ENCODE measurements at places on chromosomes 2 and 18.

GRCh38 chr2:69011611-69012157 is 1.3 kb upstream of the ANTXR1 start:
- DNase-seq, result no peak

- no peak for DNase-seq
Measured at GRCh38 chr2:127676906-127677305, 1.6 kb upstream of the LIMS2 start.

DNA sequence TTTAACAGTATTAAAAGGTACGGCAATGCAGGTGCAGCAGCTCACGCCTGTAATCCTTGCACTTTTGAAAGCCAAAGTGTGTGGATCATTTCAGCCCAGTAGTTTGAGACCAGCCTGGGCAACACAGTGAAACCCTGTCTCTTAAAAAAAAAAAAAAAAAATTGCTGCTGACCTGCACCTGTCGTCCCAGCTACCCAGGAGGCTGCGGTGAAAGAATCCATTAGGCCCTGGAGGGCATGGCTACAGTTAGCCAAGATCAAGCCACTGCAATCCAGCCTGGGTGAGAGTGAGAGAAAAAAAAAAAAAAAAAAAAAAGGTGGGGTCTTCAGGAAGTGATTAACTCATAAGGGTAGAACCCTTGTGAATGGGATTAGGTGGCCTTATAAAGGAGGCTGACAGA is 12.8 kb downstream of the CUL3 start:
- DNase-seq, result no peak

GRCh38 chr2:152648336-152648735 is 68.9 kb downstream of the PRPF40A start:
- DNase-seq, result no peak

- DNase-seq, result no peak
Measured at GRCh38 chr2:27291865-27292264, 9.6 kb downstream of the TRIM54 start.

GRCh38 chr2:69683170-69683971 is 39.8 kb upstream of the AAK1 start:
- no peak for DNase-seq

DNA sequence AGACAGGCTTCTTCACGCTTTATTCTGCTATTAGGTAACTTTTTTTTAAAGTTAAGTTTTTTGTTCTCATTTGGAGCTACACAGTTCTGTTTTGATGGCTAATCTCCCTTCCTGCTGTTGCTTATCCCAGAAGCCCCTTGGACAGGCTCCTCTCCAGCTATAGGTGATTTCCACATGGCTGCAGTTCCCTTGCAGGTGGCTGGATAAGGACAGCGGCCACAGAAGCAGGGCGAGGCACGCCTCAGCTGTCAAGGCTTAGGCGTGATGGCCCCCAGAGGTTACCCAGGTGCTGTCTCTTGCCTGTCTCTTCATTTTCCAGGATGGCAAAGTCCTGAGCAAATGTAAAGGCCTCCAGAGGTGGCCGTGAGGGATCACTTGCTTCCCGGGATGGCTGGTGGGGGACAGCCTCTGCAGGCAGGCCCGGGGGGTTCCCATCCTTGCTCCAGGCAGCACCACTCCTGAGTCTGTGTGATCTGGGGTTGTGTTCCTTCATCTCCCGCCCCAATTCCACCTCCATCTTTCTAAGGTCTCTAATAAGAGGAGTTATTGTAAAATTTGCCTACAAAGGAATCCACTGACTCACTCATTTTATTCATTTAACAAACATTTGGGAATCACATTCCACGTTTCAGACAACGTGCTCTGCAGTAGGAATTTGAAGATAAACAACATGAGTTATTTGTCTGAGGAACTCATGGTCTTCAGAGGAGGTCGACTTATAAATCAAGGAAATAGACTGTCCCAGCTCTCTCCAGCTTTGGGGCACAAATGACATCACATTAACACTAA is 53.4 kb downstream of the NAPG start:
- no peak for DNase-seq

GRCh38 chr2:36711741-36712314 is 15.3 kb downstream of the VIT start:
- DNase-seq, result no peak

DNA sequence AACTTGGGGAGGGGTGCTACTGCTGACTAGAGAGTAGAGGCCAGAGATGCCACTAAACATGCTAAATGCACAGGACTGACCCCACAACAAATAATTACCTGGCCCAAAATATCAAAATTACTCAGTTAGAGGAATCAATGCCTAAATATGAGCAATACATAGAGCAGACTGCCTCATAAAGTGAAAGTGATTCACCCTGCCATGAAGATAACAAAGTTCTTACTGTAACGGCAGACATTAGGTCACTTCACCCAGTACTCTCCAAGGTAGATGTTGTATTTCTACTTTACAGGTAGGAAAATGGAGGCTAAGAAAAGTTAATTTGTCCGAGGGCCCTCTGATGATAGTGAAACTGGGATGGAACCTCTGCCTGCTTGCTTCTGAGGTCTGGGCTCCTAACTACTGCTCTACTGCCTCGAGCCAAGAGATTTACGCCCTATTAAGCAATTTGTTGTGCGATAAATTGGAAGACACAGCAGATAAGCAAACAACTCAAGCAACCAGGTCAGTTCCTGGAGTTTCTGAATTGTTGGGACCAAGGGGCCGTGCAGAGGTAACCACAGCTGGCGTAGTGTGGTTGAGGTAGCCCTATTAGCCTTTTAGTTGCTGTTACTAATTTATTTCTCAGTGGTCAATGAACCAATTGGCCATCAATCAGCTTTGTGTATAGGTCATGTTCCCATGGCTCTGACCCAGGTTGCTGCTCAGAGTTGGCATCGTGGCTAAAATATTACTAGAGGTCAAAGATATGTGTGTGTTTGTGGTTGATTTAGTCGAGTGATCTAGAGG is 4.8 kb downstream of the DHRS9 start:
- no peak for DNase-seq

DNA sequence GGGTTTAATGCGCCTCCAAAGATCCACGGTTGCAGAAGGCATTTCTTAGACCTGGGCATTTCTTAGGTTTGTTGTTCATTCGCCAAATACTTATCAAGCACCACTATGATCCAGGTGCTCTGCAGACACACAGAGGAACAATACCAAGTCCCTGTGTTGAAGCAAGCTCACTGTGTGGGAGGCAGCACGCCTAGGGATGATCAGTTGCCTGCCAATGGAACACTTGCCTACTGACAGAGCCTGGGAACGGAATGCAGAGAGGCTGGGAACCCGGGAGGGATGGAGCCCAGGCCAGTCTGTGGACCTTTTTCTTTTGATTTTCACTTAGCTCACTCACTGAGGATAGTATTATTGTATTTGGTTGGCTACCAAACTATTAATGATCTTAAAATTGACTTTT is 1.9 kb upstream of the GRP start:
- no peak for DNase-seq

DNA sequence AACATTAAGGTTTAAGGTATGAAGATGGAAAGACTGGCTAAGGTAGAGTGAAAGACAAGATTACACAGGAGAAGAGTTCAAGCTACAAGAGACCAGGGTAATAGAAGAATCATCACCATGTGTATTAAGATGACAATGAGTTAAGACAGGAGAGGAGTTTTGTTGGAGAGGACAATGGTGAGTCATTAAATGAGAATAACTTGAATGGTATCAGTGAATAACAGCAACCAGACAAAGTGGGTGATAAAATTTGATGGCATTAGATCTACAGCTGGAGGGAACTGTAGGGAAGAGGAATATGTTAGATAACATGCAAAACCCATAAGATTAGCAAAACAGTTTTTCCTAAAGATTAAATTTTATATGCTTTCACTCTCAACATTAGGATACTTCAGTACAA is 18.8 kb upstream of the ENOSF1 start:
- DNase-seq, result no peak

DNA sequence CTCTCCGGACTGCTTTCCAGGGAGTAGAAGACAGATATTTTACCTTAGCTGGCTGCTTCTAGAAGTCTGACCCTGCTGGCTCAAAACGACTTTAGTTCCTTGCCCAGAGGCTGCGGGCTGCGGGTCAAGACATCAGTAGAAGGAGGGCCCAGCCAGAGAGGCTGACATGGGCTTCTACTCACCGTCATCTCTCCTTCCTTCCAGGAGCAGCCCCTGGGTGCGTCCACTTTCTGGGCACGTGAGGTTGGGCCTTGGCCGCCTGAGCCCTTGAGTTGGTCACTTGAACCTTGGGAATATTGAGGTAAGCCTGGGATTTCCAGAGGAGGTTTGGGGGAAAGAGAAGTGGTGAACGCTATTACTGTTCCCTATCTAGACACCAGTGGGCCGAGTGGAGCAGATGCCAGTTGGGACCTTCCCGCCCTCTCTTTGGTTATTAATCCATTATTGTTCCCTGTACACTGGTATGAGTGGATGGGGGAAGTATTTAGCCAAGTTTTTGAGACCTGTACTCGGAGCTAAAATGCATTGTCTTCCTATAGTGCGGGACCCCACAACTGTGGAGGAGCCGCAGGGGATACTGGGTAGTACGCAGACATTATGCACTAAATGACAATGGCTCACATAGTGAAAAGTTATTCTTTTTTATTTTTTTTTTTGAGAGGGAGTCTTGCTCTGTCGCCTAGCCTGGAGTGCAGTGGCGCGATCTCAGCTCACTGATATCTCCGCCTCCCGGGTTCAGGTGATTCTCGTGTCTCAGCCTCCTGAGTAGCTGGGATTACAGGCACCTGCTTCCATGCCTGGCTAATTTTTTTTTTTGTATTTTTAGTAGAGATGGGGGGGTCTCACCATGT is 26.3 kb upstream of the CASP8 start:
- peak; percentile 33 for DNase-seq

DNA sequence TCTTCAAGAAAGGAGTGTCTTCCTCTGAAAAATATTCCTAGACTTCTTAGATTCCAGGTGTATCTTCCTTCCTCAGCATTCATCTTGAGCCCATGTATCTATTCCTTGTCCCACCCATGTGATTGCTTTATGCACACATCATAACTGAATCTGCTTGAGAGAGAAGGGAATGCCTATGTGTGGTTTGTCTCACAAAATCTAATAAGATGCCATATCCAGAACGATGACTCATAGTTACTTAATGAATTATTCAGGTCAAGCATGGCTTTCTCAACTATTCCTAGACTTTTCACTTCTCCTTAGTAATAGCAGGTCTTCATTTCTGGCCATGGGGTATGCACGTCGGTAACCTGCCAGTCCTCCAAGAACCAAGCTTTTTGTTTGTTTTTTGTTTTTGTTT is 121.8 kb downstream of the SETBP1 start:
- DNase-seq, result no peak

- DNase-seq, result no peak
Measured at GRCh38 chr2:239372835-239373234, 28.0 kb downstream of the HDAC4 start.

- no peak for DNase-seq
Measured at GRCh38 chr2:49210191-49210590, 55.9 kb upstream of the FSHR start.

- no peak for DNase-seq
Measured at GRCh38 chr2:24623535-24623934, 132.5 kb downstream of the NCOA1 start.

- DNase-seq, result no peak
Measured at GRCh38 chr2:227098162-227098515, 65.9 kb downstream of the COL4A4 start.

DNA sequence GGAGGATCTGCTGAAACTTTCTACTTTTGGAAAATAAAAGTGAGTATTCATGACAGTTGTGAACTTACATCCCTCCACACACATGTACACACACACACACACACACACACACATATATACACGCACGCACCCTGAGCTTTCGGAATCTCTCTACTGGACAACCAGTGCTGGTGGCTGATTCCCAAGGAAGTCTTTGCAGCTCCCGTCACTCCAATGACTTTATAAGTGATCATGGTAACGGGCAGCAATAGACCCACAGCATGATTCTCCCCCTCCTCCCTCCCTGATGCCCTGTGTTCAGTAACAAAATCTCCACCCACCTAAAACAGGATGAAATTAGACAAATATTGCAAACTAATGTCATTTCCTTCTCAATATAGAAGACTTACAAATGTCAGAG is 364.9 kb downstream of the IRS1 start:
- DNase-seq, result no peak

DNA sequence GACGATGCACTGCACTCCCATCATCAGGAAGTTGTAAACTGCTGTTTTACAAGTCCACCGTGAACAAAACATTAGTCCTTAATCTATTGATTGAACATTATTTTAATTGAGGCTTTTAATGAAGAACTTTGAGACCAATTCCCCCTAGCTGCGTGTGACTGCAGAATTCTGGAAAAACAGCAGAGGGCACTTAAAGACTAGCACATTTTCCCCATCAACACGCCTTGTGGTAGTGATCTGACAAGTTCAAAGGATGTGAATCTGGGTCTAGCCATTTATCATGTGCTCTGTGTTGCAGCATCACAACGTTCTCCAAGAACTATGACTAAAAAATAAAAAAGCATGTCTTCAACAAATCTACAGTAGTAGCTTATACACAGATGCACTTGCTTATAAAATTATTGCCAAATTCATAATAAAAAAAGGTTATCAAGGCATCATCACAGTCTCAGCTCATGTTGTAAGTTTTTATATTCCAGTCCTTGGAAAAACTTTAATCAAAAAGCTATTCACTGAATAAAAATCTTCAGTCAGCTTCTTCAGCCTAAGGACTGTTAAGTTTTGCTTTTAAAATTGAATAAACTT is 35.8 kb downstream of the SKOR2 start:
- DNase-seq, result peak; percentile 27

DNA sequence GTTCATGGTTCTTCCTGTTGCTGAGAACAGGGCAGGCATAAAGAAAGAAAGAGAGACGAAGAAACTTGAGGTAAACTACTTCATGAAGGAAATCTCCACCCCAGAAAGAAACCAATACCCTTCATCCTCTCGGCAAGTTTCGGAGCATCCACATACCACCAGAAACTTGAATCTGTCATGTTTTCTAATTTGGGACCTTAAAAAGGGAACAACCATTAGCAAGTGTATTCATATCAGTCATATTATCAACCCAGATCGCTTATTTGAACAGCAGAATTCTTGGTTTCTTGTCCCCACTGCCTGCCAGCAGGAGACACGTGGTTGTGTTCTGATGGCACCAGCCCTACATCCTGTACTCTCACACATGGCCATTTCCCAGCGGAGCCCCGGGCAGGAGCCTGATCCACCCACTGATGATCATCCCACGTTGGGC is 53.2 kb upstream of the FZD7 start:
- DNase-seq, result no peak

- DNase-seq, result no peak
Measured at GRCh38 chr2:225930687-225931086, 531.2 kb downstream of the NYAP2 start.

GRCh38 chr2:20643060-20643459 is 7.8 kb downstream of the HS1BP3 start:
- no peak for DNase-seq

DNA sequence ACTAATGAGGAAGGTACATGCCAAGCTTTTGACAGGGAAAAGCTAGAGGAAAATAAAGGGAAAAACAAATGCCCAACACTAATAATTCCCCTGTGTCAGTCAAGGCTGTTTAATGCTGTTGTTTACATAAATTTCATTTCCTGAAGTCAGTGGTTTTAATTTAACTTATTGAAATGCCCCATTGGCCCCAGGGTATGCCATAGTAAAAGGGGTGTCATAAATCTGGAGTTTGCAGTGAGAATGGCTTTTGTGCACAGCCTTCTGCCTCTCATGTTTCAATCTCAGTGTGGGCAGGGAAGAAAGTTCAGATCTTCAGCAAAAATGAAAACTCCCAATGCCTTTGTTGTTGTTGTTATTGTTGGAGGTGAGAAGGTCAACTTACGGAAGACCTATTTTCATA is 550.1 kb upstream of the DCC start:
- no peak for DNase-seq

- DNase-seq, result no peak
Measured at GRCh38 chr2:176934131-176934530, 278.5 kb upstream of the HNRNPA3 start.

Measured in DND-41 (cell line).